ENCODE measurements at places on chromosomes 16 and 17.
A peak's percentile ranks its signal among the peaks of the same experiment; 100 is the strongest.

DNA sequence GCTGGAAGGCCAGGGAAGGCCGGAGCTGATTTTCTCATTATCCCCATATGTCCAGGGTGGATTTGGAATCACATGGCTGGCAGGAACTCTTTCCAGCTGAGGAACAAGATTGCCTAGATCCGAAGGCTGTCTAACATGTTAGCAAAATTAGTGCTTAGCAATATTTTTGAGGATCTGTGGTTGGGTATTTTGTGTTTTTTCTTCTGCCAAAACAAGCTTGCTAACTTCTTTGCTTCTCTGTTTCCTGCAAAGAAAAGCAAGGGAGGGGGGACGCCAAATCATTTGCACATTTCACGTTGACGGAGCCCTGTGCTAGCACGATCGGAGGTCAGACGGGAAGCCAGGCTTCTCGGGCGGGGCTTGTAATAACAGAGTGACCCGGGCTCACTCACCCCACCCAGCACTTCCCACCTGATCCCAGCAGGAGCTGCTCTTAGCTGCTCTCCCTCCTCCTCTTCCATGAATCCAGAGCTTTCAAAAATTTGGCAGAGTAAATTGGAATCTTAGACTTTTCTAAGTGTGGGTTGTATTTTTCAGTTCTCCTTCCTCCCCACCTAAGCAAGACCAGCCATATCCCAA, 33.3 kb upstream of the FOXF1 start:
- DNase-seq = no peak

DNA sequence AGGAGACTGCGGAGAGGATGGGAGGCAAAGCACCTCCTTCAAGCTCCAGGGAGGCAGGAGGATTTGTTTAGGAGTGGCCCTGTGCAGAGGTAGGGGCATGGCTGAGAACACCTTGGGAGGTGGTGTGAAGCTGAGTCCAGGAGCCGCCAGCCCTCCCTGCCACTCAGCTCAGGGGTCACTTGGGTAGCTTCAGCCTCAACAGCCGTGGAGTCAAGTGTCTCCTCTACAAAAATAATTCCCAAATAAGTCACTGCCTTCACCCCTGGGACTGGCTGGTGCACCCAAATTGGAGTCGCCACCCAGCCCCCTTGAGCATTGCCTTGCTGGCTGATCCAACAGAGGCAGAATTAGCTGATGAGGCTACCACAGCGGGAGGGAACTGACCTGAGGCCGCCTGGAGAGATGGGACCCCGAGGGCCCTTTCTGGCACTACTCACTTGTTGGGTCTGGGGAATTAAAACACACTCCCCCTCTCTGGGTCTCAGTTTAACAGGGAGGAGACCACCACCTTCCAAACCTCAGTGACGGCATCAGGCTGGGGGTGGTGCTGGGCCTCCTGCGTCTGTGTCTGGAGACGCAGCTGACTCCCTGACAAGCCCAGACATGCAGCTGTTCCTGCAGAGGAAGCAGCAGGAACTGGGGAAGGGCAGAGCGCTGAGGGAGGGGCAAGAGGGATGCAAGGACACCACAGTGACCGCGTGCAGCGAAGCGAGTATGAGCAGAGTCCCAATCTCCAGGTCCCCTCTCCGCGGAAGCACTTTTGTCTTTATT, 87.9 kb upstream of the TOB1 start:
- peak; percentile 95 for DNase-seq

DNA sequence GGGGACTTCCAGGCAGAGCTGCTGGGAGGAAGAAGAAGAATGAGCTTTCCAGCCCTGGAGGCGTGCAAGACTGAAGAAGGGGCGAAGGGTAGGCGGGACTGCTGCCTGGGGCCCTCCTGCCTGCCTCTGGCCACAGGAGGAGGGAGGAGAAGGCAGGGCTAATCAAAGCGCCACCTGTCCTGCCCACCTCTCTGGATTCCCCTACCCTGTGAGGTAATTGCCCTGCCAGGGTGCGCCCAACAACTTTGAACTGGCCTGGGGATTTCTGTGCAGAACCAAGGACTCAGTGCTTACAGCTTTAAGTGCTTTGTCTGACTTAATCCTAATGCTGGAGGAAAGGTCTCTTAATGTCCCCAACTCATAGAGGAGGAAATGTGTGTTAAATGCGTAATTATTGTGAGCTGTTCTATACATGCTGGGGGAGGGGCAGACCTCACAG, at the start of gene NOXO1:
NOXO1 (minus strand) TSS at position 72 of the 439 bp plus-strand sequence. CDS start 290 bp downstream, outside the sequence.
- no peak for DNase-seq

GRCh38 chr17:17675925-17676534, 5.2 kb upstream of the RAI1 start:
- DNase-seq = peak; percentile 76

GRCh38 chr17:5003214-5003867, 5.6 kb downstream of the KIF1C start:
- DNase-seq = no peak

DNA sequence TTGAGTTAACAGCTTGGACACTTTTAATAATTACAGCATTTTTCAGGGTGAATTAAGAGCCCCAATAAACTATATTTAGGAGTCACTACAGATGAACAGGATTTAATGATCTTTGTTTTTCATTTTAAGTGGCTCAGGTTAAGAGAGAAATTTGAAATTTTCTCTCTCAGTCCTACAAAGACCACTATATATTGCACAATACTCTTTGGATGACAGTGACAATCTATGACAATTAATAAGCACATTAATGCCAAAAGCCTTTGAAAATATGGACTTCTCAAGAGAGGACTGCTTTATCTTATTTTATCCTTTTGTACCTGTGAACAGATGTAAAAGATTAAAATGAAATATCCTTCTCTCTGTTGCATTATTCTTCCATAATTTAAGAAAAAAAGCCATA, 151.1 kb upstream of the IRX5 start:
- no peak for DNase-seq

DNA sequence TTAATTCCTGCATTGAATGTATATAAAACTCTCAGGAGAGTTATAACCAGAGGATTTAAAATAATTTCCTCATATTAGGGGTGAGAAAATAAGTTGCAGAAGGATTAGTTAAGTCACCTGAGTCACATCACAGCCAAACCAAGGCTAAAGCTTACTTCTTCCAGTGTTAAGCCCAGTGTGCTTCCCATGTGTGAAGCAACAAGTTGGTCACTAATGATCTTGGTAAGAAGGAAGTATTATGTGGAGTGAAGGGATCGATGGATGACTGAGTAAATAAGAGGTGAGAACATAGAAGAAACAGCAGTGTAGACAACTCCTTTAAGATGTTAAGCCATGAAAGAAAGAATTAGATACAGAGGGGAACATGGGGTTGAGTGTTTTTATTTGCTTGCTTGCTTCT, 20.6 kb downstream of the ESRP2 start:
- DNase-seq = no peak

GRCh38 chr16:2027024-2028010, 615 bp downstream of the NHERF2 start:
- no peak for DNase-seq

- DNase-seq = no peak
Observed at GRCh38 chr17:45732926-45733505, 51.1 kb upstream of the CRHR1 start.

DNA sequence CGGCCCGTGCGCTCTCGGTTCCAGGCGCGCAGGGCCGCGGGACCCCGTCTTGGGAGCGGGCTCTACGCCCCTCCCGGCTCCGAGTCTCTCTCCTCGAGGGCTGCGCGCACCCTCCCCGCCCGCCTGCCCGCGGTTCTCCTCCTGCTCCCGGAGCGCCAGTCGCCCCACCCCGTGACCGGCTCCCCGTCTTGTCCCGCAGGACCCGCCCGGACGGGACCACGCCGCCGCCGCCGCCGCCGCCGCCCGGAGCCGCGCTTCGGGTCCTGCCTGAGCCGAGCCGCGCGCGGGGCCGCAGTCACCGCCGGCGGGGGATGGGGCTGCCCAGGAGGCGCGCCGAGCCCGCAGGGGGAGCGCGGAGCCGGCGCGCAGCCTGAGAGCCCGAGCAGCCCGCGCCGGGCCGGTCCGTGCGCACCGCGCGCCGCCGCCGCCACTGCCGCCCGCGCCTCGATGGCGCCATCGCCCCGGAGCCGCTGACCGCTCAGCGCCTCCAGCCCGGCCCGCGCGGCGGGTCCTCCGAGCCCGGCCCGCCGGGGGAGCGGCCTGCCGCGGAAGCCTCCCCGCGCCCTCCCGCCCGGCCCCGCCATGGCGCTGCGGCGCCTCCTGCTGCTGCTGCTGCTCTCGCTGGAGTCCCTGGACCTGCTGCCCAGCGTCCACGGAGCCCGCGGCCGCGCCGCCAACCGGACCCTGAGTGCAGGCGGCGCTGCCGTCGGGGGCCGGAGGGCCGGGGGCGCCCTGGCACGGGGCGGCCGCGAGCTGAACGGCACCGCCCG, at the start of gene SHISA6:
SHISA6 (plus strand) TSS at position 373 of the 770 bp plus-strand sequence.
- no peak for DNase-seq

DNA sequence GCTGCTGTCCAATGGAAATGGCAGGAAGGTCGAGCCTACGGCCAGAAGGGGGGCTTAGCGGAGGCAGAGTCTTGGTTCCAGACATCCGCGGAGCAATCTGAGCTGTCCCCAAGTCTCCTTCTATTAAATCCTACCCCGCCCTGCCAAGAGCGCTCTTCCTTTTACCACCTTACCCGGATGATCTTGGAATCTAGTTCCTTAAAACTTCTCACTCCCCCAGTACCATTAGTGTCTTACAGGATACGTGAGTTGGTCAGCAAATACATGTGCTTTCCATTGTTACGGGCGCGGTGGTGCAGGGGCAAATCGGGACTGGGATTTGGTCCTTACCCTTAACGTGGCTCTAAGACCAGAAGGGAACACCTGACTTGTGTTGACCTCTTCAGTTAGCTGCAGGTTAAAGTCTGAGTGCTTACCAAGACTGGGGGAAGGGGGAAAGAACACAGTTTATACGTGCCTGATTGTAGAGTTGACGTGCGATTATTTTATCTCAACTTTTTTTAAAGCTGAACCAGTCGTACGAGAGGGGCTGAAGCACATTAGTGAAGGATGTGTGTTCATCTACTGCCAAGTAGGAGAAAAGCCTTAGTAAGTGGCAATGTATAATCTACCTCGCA, 495 bp downstream of the TXNDC17 start:
- DNase-seq = peak; percentile 57

- DNase-seq = no peak
Observed at GRCh38 chr16:77308163-77308561, 109.0 kb downstream of the SYCE1L start.

GRCh38 chr16:69123910-69124309, 8.5 kb downstream of the CHTF8 start:
- DNase-seq = peak; percentile 26

- no peak for DNase-seq
Observed at GRCh38 chr17:34313164-34313563, 6.1 kb upstream of the CCL8 start.

DNA sequence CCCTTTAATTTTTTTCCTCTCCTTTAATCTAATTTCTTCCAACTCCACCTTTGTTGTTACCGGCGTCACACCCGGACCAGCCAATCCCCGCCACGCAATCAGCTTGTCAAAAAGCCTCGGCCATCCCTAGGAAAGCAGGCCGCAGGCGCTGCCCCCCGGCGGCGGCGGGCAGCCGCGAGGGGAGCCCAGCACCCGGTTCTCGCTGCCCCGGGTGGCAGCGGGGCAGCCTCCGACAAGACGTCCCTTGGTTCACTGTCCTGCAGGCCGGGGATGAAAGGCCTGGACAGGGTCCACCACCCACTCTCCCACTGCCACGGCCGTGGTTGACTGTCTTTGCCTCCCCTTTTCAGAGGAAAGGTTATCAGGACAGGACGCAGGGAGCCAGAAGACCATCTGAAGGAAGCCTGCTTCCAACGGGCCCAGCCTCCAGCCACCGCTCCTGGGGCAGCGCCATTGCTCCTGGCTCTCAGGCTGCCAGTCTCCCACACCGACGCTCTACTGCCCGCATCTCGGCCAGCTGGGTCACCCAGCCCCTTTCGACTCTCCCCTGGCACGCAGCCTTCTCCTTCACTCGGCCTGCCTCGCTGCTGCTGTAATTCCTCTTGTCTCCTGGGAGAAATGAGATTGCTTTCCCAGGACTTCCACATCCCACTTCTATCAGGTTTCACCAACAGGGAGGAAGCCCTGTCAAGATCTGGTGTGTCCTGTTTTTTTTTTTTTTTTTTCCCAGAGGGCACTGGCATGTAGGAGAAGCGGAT, 2.8 kb upstream of the UBTF start:
- DNase-seq = peak; percentile 69

- peak; percentile 44 for DNase-seq
Observed at GRCh38 chr17:61002316-61002736, 324.7 kb downstream of the BCAS3 start.

GRCh38 chr17:66495035-66495434, 192.6 kb downstream of the PRKCA start:
- no peak for DNase-seq

- DNase-seq = peak; percentile 45
Observed at GRCh38 chr16:720447-720989, 428 bp upstream of the ANTKMT start.

DNA sequence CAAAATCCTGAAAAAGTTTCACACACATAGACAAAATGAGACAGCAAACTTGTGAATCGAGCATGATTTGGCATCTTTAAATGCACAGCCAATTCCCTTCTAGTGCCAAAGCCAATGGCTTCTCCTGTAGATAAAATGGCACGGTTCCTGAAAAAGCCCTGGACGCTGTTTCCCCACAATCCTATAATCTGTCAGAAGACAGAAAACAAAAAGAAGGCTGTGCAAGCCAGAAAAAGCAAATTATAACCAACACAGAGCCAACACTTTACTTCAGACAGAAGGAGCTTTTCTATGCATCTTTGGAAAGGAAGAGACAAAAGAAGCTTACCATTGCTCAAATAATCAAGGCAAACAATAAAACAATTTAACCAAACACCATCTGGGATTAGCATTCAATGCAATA, 23.8 kb downstream of the FAM222B start:
- no peak for DNase-seq

DNA sequence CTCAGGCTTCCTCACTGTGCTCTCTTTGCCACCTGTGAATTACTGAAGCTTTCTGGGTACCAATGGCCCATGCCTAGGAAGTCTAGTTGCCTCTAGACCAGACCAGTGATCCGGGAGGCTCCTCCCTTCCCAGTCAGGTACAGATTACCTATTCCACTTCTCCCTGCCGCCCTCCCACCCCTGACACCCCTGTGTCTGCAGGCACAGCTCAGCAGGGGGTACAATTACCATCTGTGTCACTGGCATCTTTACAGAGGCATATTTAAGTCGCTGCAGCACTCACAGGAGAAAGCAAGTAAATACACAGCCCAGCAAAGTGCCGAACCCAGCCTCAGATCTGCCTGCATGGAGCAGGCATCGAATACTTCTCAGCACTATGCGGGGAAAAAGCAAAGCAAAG, 5.3 kb upstream of the WSCD1 start:
- no peak for DNase-seq

- no peak for DNase-seq
Observed at GRCh38 chr16:86579268-86580062, 1.1 kb downstream of the FOXL1 start.

DNA sequence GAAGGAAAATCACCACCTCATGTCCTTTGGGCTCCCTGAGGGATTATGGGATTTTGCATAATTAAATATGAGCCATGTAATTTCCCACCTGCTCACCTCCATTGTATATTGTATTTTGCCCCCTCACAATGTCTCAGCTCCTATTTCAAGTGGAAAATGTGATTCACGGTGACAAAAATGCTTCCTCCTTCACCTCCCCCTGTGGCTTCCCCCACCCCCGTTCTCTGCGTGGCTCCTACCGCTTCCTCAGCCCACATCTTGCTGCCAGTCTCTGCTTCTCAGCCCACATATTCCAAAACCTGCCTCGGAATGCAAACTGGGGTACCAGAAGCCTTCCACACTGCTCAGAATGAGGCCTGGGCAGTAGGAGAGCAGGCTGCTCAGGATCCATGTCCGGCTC, 394.5 kb upstream of the C16orf82 start:
- DNase-seq = no peak

GRCh38 chr16:71811261-71811803, 2.7 kb upstream of the AP1G1 start:
- DNase-seq = no peak

Data from NCI-H510A treated with DMSO at 0.1 percent for 48 hours (cell line).